ENCODE measurements at places on chromosomes 16 and 17.

- no peak for DNase-seq
Measured at GRCh38 chr17:74082886-74083285, 120.6 kb upstream of the RPL38 start.

- no peak for DNase-seq
Measured at GRCh38 chr17:7590743-7591142, 849 bp upstream of the SOX15 start.

DNA sequence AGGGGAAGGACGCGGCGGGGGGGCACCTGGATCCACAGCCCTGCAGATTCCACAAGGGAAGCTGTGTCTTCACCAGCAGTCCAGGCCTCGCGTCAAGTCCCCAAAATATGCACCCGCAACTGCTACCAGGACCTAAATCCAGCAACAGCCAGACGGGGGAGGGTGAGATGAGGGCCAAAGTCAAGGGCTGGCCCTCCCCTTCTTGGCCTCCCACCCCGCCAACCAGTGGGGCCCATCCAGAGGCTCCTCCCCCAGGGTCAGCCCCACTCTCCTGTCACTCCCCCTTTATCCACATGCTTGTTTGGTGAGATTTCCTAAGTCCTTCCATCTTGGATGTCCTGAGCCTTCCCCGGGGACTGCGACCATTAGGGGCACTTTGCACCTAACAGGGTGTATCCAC is 138.7 kb downstream of the ENGASE start:
- no peak for DNase-seq

- no peak for DNase-seq
Measured at GRCh38 chr17:9878786-9879525, 26.1 kb downstream of the RCVRN start.

DNA sequence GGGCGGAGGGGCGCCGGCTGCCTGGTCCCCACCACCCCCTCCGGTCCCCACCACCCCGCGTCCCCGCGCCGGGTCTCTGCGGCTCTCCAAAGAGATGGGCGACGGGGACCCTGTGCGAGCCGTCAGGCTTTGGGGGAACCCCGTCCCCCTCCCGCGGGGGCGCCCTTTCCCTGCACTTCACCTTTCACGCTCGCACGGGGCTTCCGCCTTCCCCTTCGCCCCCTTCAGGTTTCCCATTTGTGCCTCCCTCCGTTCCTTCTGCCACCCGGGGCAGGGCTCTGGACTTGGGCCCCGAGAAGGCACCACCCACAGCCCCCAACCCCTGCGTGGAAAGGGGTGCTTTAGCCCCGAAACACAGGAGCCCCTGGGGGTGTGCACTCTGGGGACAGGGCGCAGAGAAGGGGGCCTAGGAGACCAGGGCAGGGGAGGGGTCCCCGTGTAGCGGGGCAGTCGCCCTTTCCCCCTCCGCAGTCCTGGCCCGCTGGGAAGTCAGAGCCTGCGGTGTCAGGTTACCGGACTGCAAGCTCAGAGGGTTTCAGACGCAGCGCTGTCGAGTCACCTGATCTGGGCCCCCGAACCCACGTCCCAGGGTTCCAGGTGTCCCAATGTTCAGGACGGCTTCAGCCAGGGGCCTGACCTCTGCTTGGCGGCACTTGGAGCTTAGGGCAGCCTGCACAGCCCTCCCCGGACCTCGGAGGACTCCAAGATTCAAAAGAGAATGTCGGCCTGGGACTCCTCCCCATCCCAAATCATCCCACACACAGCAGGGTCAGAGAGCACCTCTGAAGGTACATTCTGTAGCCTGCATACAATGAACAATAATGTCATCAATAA is 6.7 kb upstream of the CCDC92B start:
- DNase-seq = no peak

Data from erythroblast (primary cell).